ENCODE measurements at places on chromosomes 13 and 19.

GRCh38 chr13:30689752-30690151 lies 45.6 kb upstream of the ALOX5AP start:
- no peak for DNase-seq

DNA sequence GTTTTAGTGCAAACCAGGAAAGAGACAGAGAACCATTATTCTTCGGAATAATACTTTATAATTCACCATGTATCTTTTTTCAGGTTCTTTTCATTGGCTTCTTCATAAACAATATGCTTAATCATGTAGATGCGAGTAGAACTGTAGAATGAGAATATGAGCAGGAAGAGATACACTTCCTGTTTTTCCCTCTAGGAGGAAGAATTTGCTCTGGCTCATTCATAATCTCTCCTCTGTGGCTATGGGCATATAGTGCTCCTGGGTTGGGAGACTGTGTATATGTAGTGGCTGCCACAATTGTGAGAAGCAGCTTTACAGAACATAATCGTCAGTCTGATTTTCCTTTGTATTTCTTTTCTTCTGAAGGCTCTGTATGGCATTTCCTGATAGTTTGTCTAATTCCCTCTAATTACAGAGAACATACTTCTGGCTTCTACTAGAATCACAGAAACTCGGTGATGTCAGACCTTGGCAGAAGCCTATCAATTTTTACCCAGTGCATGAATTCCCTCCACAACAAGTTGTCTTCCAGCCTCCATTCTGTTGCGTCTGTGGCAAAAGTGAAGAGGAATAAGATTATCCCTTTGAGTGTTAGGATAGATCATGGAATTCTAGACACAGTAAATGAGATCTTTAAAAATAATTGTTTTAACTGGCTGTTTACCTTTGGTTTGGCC lies 2.9 kb upstream of the DCLK1 start:
- no peak for DNase-seq

- DNase-seq: no peak
These were observed 6.0 kb upstream of the CYP4F12 start for GRCh38 chr19:15666883-15667282.

DNA sequence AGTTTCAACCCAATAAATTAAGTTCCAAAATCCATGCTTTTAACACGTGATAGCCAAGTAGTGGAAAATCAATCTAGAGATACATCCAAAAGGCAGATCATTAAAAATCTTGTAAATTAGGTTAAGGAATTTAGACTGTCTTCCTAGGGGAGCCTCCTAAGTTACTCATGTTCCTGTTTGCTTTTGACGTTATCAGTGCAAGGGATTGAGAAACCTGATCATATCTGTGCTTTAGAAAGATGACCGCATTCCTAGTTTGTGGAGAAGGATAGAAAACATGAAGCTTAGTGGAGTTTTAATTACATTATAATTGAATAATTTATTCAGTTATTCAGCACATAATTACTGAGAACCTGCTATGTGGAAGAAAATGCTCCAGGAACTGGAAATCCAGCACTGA lies 251.0 kb upstream of the ARGLU1 start:
- no peak for DNase-seq

GRCh38 chr13:34044660-34045080 lies 226.7 kb downstream of the RFC3 start:
- DNase-seq: no peak

- DNase-seq: no peak
These were observed 589.9 kb downstream of the PCDH9 start for GRCh38 chr13:66640231-66640630.

DNA sequence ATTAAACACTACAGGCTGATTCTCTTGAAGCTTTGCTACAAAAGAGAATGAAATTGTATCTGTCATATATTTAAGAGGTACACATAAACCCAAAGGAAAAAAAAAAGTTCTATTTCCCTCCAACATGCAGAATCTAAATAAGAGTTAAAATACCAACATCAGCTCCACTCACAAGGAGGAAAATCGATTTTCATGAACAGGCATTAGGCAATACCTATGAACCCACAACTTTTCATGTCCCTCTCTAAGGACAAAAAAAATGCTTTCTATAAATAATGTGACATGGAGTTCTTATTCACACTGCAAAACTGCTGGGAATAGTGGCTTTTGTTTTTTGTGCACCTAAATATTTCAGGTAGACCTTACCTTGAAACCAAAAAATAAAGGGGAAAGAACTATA lies 192.5 kb downstream of the KLF12 start:
- DNase-seq: no peak

DNA sequence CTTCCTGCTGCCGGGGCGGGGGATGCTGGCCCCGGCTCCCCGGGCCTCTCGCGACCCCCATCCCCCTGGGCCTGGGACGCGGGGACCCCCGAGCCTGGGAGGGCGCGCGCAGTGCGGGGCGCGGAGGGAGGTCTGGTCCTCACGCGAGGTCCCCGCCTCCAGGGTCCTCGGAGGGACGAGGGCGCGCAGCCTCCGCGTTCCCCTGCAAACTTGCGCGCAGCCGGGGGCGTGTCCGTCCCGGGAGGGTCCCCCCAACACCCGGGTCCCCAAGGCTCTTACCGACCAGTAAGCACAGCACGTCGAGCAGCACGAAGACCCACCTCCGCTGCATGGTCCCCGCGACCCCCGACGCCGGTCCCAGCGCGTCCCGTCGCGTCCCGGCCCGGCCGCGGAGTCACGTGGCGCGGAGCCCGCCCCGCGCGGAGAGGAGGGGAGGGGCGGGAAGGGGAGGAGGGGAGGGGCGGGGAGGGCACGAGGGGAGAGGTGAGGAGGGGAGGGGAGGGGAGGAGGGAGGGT lies at the start of gene PLPP2:
PLPP2 (minus strand) TSS at position 398 of the 516 bp plus-strand sequence; CDS start at position 331, 67 bp downstream.
- DNase-seq: no peak

DNA sequence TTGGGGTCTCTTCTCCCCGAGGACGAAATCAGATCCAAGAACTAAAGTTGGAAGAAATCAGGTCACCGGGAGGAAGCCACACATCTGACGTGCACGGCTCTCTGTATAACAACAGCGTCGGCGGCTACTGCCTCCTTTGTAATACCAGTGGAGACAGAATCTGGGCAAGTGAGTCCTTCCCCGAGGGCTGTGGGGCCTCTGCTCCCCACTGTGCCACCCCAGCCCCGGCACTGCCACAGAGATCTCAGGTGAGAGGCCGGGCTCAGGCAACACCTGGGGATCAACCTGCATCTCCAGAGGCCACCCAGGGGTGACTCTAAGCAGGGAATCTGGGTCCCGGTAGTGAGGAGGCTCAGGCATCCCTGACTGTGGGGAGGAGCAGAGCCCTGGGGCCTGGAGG lies 33.7 kb upstream of the C13orf46 start:
- no peak for DNase-seq

- peak; percentile 26 for DNase-seq
These were observed 10.0 kb downstream of the CAMSAP3 start for GRCh38 chr19:7605490-7606222.

- DNase-seq: no peak
These were observed 5.5 kb downstream of the RPL28 start for GRCh38 chr19:55391191-55391670.

- DNase-seq: no peak
These were observed 8.5 kb downstream of the ARID3A start for GRCh38 chr19:934197-934840.

- no peak for DNase-seq
These were observed 228.8 kb downstream of the PCDH9 start for GRCh38 chr13:67001363-67001762.

GRCh38 chr19:41755328-41755913 lies at the start of gene CEACAM6:
CEACAM6 (plus strand) TSS chr19:41755530; CDS start chr19:41755639, 109 bp downstream.
- no peak for DNase-seq

- no peak for DNase-seq
These were observed 264.4 kb downstream of the UQCRFS1 start for GRCh38 chr19:28948566-28948965.

DNA sequence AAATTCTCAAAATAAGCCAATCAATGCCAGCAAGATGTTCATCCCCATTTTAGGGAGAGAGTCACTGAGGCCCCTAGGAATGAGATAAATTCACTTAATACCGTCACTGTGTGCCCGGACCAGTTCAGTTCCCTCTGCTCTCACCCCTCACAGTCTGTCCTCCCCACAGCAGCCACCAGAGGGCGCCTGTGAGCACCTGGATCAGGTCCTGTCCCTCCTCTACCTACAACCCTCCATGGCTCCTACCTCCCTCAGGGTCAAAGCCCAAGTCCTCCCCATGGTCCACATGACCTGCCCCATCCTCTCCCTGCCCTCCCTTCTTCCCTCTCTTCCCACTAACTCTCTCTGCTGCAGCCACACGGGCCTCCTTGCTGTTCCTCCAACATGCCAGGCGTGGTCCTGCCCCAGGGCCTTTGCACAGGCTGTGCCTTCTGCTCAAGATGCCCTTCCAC lies 42.0 kb upstream of the NFIC start:
- DNase-seq: peak; percentile 7

DNA sequence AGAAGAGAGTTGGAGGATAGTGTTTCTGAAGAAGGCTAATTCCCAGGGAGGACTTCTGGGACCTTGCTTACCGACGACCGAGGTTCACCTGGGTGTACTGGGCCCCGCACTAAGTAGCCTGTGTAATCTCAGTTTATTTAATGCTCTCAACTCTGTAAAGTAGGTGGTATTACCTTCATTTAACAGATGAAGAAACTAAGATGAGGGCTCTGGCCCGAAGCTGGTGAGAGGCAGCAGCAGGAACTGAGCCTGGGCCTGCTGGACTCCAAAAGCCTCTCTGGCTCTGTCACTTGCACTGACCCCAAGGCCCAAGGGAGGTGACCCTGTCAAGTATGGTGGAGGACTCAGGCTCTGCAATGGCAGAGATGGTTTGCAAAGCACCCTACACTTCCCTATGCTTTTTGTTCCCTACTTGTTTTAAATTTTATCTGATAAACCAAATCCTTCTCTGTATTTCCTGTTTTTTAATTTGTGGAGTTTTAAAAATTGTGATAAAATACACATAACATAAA lies 50.6 kb downstream of the GGACT start:
- no peak for DNase-seq

DNA sequence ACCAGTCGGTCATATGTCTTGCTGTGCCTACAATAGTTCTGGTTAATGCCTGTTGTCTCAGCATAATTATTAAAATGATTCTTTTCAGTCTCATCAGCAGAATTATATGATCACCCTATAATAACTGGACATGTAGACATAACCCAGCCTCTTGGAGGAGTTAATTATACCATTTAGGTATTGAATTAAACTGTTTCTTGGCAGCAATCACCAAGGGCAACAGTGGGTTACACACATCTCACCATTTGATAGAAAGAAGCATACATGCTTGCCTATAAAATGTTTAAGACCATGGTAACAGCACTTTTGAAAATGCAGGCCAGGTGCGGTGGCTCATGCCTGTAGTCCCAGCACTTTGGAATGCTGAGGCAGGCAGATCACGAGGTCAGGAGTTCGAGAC lies 184.6 kb downstream of the RGCC start:
- DNase-seq: no peak

DNA sequence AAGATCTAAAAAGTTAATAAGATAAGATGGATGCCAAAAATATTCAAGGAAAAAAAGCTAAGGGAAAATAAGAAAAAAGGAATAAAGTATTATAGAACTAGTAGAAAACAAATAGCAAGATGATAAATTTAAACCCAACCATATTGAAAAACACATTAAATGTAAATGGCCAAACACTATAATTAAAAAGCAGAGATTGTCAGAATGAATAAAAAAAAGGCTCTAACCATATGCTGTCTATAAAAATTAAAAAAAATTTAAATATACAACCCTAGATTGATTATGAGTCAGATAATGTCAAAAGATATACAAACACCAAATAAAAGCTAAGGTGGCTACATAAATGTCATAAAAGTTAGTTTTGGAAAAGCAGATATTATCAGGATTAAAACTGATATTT lies 617.5 kb upstream of the SGCG start:
- no peak for DNase-seq

DNA sequence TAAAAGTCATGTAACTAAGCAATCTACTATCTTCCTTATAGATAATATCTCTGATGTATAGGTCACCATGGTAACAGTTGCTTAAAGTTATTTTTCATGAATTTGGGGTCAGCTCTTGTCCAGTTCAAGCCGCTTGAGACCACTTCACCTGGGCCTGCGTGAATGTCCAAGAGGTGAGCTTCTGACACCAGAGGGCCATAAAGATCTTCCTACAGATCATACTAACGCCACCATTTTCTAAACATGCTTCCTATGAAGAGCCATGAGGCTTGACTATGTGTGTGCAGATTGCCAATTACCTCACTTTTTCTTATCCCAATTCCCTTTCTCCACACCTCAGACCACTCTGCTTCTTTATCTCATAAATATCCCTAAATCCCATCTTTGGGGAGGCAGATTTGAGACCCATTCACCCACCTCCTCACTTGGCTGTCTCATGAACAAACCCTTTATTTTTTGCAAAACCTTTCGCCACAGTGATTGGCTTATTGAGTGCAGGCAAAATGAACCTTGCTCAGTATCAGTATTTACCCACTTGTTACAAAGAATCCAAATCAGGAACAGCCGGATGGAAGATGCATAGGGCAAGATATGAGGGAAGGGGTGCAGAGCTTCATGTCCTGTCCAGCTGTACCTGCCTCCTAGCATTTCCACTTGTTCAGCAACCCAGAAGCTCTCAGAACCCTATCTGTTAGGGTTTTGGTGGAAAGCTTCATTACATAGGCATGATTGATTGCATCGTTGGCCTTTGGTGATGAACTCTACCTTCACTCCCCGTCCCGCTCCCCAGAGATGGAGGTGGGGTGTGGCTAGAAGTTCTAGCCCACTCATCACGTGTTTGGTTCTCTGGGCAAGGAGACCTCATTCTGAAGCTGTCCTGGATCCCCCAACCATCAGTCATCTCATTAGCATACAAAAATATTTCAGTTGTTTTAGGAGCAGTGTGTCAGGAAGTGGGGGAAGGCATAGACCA lies 34.2 kb downstream of the FAM187B start:
- no peak for DNase-seq

DNA sequence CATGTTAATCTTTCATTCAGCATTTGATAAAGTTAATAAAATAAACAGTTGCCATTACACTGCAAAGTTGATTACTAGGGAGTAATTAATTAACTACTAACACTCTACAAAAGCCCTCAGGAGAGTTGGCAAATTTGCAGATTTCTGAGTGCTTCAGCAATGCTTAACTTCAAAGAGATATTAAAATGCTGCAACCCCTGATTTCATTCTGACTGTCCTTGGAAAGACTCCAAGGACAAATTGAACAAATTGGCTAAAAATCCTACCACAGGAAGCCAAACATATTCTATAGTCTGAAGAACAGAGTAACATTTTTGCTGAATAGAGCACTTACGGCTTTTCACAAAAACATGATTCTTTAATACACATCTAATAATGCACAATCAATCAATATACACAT lies 1543.0 kb downstream of the SLITRK5 start:
- no peak for DNase-seq

DNA sequence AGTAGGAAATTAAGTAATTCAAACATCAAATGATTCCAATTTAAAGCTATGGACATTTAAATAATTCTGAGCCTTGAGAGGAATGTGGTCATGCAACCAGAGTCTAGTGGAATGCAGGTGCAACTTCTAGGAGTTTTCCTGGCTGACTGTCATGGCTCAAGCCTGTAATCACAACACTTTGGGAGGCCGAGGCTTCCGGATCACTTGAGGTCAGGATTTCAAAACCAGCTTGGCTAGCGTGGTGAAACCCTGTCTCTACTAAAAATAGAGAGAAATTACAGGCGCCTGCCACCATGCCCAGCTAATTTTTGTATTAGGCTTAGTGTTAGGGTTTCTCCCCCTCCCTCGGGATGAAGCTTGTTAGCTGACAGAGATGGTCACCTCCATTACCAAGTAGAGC lies 6.4 kb downstream of the ZNF808 start:
- DNase-seq: no peak

Data from GM12864 (cell line).